Lung microvascular endothelial cell (primary cell): ENCODE measurements at places on chromosomes 2 and 18.
A peak's percentile ranks its signal among the peaks of the same experiment; 100 is the strongest.

- no peak for DNase-seq
These were observed 26.0 kb downstream of the MARCO start for GRCh38 chr2:118968042-118968441.

GRCh38 chr2:181588546-181588945 lies 68.4 kb downstream of the CERKL start:
- DNase-seq: no peak

GRCh38 chr18:73812423-73812822 lies 335.2 kb downstream of the FBXO15 start:
- DNase-seq: no peak

DNA sequence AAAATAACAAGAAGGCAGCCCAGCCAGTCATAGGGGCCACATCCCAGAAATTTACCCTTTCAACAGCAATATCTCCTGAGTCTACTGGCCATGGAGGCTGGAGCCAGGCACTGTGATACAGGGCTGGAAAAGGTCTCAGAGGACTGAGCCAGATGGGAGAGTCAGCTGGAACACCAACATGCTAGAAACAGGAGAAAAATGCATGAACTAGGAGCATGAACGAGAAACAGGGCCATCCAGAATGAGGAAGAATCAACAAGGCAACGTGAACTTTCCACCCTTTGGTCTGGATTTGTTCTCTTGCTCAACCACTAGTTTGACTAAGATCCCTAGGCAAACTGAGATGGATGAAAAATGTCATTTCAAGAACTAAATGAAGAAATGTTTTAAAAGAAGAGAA lies 13.1 kb downstream of the PID1 start:
- no peak for DNase-seq

DNA sequence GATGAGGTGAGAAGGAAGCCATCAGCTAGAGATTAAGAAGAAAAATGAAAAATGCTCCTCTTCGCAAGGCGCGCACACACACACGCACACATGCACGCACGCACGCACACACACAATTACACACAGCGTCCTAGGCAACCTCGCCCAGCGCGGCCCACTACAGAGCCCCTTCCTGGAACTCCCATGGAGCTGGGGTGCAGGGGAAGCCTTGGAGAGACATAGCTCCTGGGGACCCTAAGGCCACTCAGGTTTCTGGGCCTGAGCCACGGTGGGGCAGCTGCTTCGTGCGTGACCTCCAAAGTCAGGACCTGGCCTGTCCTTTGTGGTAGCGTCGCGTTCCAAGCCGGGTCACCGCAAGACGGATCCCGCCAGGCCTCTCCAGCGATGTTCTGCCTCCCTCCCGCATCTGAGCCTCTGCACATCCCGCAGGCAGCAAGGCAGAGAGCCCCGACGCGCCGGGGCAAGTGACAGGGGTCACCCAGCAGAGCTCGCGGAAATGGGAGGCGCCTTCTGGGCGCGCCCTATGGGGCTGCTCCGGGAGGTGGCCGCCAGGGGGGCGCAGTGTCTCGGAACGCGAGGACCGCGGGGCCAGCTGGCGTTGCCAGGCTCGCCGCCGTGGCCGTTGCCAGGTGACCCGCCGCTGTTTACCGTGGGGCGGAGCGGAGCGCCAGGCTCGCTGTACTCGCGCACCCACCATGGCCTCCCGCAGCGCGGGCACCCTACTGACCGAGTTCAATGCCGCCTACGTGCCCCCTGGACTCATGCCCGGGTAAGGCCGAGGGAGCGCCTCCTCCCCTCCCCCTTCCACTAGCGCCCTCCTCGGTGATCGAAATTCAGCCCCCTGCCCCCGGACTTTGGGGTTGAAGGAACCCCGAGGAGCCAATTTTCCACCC lies 79.0 kb downstream of the CIB4 start:
- DNase-seq: peak; percentile 23

DNA sequence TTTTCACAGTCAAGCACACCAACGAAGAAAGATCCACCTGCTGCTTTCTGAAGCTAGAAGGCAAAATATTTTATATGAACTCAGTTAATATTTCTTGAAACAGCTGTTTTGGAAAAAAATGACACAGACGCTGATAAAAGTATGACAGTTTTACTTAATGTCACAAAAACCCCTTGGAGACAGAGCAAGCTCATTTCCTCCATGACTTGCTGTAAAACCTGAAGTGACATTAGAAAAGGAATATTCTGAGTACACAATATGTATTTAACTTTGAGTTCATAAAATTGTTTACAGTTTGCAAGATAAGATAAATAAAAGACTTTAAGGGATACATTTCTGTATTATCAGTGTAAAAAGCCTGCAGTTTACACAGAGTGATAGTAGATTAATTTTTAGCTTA lies 105.4 kb downstream of the DSEL start:
- DNase-seq: no peak

GRCh38 chr2:521853-522530 lies 155.2 kb downstream of the TMEM18 start:
- DNase-seq: no peak
